Astrocyte of the hippocampus (primary cell): ENCODE measurements at places on chromosomes 4 and X.

DNA sequence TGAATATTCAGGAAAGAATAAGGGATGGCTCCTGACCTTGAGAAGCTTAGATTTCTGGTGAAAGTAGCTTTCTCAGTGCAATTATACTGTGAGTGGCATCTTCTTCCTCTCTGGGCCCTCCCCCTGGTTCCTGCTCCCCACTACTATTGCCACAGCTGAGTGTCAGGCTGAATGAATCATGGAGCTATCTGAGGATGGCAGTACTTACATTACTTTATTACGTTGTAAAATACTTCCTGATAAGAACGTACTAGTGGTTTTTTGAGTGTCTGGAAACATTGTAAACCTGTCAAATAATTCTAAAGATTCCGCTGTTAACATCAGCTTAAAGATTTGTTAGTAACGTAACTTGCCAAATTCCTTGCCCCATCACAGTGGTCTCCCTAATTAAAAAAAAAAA, 36.2 kb downstream of the ARHGAP10 start:
- DNase-seq: peak; percentile 70

DNA sequence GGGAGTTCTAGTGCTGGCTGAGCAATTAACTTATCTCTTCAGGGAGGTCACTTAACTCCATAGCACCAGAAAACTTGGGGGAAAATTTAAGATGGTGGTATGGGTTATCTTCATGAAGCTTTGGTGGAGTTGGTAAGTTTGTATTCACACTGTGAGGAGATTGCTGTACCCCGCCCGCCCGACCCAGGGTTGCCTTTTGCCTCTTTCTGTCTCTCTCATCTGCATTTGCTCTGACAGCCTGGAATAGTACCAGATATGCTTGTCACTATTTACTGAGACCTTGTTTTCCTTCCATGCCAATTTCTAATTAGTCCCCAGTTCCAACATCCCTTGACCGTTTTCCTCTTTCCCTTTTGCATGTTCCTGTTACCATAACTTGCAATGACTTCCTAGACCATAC, 33.1 kb upstream of the ARHGEF9 start:
- DNase-seq: no peak

DNA sequence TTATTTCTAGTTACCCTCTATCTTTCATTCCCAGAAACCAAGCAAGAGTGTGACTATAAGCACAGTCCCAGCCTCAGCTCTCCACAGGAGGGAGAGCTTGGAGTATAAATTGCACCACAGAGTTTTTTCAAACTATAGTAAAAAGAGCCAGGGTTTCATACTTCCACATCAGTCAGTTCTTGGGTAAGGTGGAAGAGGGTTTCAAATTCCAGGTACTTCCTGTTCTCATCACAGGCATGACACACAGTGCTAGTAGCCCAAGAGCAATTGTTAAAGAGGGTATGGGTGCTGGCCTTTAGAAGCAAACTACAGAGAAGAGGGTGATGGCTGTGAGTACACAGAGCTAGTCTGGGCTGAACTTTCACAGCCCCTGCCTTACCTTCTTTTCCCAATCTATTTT, 5.7 kb upstream of the IL1RAPL1 start:
- no peak for DNase-seq

DNA sequence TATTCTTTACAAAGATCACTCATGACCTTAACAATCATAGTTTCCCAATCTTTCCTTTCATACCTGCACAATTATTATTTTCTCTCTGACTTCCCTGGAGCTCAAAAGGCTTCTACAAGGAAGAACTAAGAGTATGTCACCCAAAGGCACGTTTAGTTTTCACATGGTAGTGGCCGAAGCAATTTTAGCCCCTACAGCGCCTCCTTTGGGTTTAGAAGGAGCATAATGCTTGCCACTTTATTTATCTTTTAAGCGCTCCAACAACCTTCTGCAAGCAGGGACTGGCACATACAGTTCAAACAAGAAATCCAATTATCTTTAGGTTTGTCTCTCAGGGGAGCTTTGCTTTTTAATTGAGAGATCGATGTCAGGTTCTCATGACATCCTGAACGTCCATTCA, 42.0 kb upstream of the IGSF1 start:
- DNase-seq: no peak

GRCh38 chr4:113880240-113881028, 99.0 kb downstream of the ARSJ start:
- DNase-seq: no peak

DNA sequence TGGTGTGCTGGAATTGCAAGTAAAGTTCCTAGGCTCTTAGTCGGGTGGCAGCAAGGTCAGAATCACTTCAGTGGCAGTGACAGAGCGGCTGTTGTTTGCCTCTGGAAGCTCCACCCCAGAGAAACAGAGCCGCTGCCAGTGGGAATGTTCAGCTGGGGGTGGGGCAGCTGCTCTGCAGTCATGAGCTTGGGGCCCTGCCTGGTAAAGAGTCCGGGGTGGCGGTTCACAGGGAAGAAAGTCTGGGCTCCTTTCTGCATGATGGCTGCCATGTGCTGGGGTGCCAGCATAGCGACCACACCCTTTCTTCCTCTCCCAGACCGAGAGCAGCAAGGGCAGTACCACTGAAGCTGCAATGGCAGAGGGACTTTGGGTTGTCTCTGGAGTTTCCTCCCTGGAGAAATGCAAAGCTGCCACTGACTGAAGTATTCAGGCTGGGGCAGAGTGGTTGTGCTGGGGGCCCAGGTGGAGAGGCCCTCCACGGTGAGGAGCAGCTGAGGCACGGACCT, 108.8 kb upstream of the CENPE start:
- DNase-seq: peak; percentile 16
